LNCaP clone FGC (cell line): ENCODE measurements at places on chromosomes 5 and 9.

DNA sequence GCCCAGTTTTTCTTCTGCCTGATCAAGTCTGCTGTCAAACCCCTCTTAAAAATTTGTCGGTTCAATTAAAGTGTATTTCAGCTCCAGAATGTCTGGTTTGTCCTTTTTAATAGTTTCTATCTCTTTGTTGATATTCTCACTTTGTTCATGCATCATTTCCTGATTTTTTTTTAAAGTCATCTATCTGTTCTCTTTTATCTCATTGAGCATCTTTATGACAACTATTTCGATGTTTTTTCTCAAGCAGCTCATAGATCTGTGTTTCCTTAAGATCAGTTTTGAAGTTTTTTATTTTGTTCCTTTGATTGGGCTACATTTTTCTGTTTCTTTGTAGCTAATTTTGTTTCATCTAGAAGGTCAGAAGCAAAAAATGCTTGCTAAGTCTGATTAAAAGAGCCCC, 53.7 kb downstream of the FGD3 start:
- DNase-seq, result no peak

DNA sequence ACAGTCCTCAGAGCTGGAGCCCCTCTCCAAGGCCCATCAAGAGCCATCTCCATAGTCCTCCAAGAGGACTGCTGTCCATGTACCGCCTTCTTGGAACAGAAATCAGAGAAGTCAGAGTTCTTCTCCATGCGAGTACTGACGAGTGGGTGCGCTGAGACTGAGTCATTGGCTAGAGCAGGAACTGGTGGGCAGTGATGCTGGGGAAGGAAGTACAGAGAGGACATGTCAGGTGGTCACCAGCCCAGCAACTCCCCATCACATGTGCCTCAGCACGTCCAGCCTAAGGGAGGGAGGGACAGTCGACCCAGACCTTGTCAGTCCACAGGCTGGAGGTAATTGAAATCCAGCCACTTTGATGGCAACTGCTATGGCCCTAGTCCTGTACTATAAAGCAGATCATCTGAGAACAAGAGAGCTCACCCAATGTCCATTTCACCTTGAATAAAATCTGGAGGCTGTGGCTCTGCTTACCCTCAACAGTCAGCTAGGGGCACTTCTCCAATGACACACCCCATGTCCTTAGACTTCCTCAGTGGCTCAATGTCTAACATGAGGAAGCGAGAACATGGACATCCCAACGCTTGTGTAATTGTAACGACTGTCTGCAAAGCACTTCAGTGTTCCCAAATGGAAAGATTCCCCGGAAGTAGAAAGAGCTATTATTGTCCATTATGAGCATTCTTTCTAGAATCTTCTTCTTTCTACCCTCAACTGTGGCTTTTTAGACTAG, 15.0 kb upstream of the FBP1 start:
- DNase-seq, result no peak

DNA sequence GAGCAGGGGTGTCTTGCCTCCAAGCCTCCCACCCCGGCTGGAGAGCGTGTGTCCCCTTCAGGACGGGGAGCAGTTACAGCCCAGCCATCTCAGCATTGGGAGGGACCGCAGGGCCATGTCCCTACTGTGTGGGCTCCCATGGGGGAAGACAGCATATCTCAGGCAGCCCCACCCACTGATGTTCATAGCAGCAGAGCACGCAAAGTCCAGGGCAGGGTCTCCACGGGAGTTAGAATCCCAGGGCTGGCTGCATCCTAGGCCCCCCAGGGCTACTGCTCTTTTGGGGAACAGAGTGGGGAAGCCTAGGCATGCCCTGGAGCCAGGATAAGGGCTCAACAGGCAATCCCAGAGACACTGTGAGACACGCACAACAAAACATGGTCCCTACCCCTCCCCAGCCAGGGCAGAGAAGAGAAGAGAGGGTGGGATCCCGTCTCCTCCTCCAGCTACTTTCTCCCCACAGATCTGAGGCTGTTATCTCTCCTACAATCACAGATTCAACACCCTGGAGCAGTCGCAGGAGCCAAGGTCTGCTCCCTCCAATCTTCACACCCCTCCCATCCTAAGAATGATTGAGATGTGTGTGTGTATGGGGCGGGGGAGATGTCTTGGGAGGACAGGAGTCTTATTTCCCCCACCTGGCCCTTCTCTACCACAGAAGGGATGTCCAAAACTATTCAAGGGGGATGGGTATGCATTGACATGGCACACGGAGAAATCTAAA, 3.4 kb downstream of the CNTFR start:
- no peak for DNase-seq

GRCh38 chr9:136837146-136837855, 5.0 kb upstream of the AJM1 start:
- no peak for DNase-seq

- DNase-seq, result no peak
Measured at GRCh38 chr9:96417051-96417586, 1.1 kb downstream of the ZNF367 start.

DNA sequence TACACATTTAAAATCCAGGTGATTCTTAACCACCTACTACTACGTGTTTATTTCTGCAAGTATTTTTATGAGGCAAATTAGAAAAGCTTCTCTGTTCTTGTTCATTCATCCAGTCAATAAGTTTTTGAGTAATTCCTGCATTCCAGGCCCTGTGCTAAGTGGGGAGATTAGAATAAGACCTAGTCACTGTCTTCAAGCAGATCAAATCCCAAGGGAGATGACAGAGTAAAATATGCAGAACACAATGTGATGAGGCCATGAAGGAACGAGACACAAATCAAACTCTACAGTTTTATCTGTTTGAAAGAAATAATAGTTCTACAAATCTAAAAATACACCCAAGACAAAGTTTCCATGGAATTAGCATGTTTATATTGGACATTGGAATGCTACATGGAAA, 158.8 kb downstream of the CEP120 start:
- no peak for DNase-seq

DNA sequence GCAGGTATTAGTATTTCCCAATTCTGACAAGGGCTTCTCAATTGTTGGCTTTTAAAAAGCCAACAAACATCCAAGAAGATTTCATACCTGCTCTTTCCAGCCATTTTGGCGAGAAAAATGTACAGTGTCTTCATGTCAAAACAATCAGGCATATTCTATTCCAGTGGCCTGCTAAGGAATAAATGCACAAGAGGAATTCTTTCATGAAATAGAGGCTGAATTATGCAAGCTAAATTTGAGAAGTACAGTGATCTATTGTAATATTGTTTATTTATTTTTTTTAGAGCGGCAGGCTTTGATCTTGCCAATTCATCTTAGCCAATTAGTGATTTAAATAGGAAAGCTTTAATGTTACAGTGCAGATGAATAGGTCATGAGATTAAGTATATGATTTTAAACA, 49.3 kb downstream of the NLN start:
- DNase-seq, result no peak

DNA sequence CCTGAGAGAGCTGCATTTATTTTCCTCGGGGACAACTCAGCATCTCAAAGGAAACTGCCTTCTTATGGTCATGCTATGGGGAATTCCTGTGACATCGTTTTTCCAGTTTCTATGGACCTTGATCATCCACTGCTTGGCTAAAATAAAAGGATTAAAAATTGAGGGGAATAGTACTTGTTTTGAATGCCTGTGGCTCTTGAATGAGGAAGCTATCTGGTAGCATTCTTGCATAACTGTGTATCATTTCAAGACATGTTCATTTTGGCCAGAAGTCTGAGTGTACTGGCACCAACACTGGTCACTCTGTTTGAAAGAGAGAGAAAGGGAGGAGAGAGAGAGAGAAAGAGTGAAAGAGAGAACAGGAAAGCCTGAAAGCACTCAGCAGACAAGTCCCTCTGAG, 116.7 kb downstream of the DOCK2 start:
- no peak for DNase-seq

DNA sequence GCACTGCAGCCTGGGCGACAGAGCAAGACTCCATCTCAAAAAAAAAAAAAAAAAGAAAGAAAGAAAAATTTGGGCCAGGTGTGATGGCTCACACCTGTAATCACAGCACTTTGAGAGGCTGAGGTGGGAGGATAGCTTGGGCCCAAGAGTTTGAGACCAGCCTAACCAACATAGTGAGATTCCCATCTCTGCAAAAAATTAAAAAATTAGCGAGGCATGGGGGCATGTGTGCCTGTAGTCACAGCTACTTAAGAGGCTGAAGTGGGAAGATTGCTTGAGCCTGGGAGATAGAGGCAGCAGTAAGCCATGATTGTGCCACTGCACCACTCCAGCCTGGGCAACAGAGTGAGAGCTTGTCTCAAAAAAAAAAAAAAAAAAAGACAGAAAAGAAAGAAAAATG, 2.9 kb upstream of the SIT1 start:
- no peak for DNase-seq

DNA sequence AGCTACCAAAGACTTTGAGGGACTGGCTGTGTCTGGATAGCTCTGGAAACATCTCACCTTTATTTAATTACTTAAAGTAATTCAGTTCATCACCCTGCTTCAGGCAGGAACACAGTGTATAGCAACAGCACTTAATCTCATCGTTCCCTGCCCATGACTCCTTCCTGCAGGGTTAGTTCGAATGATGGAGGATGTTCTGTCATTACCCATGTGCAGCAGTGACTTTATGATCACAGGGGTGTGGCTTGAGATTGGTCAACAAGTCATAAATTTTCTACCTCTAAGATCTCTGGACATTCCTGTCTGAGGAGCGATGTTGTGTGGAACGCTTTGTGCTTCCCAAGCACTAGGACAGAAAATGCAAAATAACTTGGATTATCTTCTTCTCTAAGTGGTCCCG, 37.1 kb upstream of the PRUNE2 start:
- peak; percentile 13 for DNase-seq

- DNase-seq, result no peak
Measured at GRCh38 chr5:65015767-65016166, 247.0 kb downstream of the CWC27 start.

- DNase-seq, result no peak
Measured at GRCh38 chr5:22611327-22611726, 241.8 kb downstream of the CDH12 start.

DNA sequence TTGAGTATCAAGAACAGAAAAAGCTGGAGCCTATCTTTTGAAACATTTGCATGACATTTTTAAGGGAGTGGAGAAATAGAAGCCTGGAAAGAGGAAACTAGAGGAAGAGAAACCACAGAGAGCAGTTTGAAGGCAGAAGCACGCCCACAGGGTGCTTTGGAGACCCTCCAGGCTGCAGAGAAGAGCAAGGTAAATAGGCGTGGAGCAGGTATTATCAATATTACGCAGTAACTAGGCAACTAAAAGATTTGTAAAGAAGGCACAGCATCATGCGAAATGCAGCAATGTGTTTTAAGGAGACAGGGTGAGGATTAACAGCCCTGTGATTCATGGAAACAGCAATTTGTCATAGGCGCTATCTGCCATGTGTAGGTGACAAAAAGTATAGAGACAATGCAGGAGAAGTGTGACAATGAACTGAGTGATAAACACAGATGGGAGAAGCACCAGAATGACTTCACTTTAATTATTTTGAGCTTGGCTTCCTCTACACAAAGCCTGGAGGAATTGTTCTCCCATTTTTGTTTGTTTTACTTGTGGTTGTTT, 281.2 kb downstream of the BRINP1 start:
- no peak for DNase-seq

GRCh38 chr5:142366007-142366406, 41.2 kb upstream of the SPRY4 start:
- no peak for DNase-seq

- DNase-seq, result no peak
Measured at GRCh38 chr5:99621772-99622681, 693.2 kb upstream of the CHD1 start.

DNA sequence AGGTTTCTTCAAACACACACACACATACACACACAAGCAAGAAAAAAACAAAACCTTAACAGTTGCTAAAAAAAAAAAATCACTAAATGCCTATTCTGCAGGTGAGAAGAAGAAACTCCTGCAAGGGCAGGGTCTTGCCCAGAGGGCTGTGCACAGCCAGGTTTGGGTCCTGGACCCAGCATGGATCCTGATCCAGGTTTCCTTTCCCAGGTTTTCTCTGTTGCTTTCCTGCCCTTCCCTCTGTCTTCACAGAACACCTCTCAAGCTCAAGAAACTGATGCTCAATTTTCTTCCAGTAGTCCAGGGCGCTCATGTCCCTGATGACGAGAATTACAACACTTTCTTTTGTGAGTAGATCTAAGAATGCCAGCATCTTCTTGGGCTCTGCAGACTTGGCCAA, 136.6 kb downstream of the PAX5 start:
- DNase-seq, result no peak

DNA sequence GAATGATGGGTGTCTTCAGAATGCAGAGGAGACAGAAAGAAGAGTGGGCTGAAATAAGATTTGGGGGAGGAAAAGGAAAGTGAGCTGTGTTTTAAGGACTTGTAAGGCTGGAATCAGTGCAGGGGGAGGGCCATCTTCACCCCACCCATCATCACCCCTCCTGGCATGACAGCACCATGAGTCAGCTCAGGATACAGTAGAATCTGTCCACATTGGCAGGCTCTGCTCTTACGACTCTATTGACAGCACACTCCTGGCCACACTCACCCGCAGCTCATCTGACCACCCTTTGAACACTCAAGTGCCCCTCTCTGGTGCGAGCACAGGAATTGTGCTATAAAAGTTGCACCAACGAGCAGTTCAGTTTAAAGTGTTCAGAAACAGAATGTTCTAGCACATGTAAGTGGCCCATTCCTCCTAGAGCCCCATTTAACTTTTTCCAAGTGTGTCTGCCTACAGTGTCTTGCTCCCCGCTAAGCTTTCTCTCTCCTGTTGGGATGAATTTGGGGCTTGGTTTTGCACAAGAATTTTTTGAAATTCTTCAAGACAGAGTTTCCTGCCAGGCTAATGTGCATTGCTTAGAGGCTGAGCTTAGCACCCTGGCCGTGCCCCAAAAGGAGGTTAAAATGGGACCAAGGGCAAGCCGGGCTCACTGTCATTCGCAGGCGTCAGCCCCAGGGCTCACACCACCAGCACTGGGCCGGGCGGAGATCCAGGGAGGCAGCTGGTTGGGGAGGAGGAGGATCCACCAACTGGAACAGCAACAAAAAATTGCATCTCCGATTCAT, 12.0 kb downstream of the ADRA1B start:
- DNase-seq, result no peak
